ENCODE measurements at places on chromosomes 11 and 22.

DNA sequence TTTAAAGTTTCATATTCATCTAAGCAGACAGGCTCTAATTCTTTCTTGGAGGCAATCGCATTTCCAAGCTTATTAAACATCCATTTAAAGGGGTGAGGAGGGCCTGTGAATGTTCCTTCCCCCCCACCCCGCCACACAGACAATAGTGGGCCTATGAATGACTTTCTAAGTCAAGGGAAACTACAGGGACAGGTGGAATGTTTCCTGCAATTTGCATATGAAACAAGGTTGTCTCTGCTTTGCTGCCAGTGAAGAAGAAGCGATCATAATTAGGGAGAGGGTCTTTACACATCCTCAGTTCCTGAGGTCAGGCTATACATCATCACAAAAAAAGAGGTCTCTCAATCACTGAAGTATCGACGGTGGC, 127.9 kb upstream of the OPCML start:
- DNase-seq: no peak

GRCh38 chr22:38868286-38868721, 3.7 kb downstream of the CBX6 start:
- no peak for DNase-seq

GRCh38 chr11:70952191-70952590, 300.2 kb downstream of the SHANK2 start:
- DNase-seq: no peak

DNA sequence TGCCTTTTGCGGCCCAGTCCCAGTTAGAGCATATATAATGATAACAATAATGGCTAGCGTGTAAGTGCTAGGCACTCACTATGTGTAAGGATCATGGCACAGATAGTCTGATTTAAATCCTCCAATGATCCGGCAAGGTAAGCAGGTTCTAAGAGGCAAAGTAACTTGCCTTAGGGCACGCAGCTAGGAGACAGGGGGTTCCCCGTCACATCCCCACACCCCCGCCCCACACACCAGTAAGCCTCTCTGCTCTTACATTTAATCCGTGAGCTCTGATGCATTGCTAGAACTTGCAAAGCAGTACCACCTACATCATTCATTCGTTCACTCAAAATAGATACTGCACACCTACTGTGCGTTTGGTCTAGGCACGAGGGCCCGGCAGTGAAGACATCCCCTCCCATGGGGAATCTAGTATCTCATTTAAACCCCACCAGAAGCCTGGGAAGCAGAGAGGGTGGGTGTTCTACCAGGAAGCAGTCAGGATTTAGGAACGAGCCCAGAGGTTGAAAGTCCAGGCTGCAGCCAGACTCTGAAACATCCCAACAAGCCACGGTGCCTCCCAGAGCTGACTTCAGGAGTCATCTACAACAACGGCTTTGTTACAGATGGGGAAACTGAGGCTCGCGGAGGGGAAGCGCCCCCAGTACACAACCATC, 20.6 kb downstream of the TMPRSS6 start:
- no peak for DNase-seq

DNA sequence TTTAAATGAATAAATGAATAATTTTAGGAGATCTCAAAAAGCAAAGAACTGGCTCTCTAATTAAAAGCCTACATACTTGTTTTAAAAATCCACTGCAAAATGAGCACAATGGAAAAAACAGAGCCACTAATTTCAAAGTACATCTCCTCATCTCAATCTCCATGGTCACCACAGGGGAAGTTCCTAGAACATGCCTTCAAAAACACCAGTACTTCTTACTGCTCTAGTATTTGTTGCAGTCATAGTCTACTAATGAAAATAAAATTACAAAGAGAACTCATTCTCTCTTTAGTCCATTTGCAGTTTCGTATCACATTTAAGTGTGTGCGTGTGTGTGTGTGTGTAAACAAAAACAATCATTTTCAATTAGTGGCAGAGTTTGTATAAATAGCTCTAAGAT, 54.0 kb downstream of the PIK3C2A start:
- DNase-seq: peak; percentile 30

- DNase-seq: peak; percentile 10
Observed at GRCh38 chr22:37273126-37273845, 9.0 kb upstream of the CYTH4 start.
